Esophagus squamous epithelium (tissue), 5 donors: ENCODE measurements at places on chromosomes 2 and 18. TPM values are rescaled to one million over a fixed set of nuclear protein-coding genes. Genes with fewer than 3 reads are reported as not detected.

Gene ACTG2
- total RNA-seq = 107 TPM

Gene MYO7B
- not detected for total RNA-seq

Gene SERPINB11
- total RNA-seq = 13.9 TPM

GRCh38 chr2:219422952-219423534 is 4.9 kb downstream of the DES start:
- peaks cover 47% of the 10 kb centered on the region for H3K27me3 ChIP-seq
- H3K27ac ChIP-seq = peak overlapping the region; percentile 70
- H3K4me1 ChIP-seq = peaks cover 16% of the 10 kb centered on the region
- peak overlapping the region; percentile 46 for H3K4me3 ChIP-seq

GRCh38 chr18:68035774-68036522 is 519.4 kb upstream of the DSEL start:
- H3K36me3 ChIP-seq = no peaks in the 10 kb centered on the region
- no peaks in the 10 kb centered on the region for H3K27me3 ChIP-seq
- no peak for DNase-seq
- H3K27ac ChIP-seq = no peak overlapping the region
- H3K4me1 ChIP-seq = no peaks in the 10 kb centered on the region

- peak overlapping the region; percentile 97 for H3K4me3 ChIP-seq
- no peak for DNase-seq
- no peak overlapping the region for H3K27ac ChIP-seq
Measured at GRCh38 chr2:55416786-55417568, 2.7 kb downstream of the CCDC88A start.

DNA sequence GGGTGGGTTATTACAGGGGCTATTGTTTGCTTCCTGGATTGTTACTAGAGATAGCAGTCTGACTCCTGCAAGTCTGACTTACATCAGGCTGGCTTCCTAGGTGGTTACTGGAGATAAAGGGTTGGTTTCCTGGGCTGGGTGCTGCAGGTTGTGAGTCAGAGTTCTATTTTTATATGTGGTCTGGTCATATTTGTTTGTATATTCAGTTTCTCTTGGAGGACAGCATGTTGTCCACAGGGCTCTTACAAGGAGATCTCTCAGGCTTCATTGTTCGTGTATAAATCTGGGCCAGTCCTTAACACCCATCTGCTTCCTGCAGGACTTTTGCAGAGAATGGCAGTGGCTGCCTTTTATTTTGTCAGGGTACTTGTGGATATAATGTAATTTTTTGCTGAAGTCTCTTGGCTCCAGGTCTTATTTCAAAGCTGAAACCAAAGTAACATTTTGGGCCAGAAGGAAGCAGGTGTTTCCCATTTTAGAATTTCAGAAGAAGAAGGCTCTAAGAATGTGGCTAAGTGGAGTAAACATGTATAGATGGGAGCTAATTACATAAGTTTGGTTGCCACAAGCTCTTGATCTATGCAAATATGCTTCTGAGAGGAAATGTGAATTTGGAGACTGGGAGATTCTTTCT is 65.9 kb upstream of the SLC16A14 start:
- H3K27me3 ChIP-seq = no peaks in the 10 kb centered on the region
- H3K4me1 ChIP-seq = peaks cover 6% of the 10 kb centered on the region
- no peaks in the 10 kb centered on the region for H3K36me3 ChIP-seq
- peak overlapping the region; percentile 11 for H3K27ac ChIP-seq
- no peak overlapping the region for H3K4me3 ChIP-seq
- no peak for DNase-seq

DNA sequence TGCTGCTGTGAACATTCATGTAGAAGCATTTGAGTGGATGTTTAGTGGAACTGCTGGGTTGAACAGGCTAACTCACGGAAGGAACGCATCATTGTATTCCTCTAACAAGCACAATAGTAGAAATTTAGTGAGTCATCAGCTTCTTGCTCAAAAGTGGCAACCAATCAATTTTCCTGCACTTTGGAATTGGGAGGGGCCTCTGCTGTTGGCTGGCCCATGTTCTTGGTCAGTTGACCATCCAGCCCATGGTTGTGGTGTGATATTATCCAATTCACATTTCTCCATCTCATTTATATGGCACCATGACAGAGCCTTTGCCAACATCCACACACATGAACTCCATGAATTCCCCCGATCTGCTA is 95.0 kb downstream of the TNFRSF11A start:
- H3K4me3 ChIP-seq = no peak overlapping the region
- no peaks in the 10 kb centered on the region for H3K27me3 ChIP-seq
- peak overlapping the region; percentile 60 for H3K27ac ChIP-seq

DNA sequence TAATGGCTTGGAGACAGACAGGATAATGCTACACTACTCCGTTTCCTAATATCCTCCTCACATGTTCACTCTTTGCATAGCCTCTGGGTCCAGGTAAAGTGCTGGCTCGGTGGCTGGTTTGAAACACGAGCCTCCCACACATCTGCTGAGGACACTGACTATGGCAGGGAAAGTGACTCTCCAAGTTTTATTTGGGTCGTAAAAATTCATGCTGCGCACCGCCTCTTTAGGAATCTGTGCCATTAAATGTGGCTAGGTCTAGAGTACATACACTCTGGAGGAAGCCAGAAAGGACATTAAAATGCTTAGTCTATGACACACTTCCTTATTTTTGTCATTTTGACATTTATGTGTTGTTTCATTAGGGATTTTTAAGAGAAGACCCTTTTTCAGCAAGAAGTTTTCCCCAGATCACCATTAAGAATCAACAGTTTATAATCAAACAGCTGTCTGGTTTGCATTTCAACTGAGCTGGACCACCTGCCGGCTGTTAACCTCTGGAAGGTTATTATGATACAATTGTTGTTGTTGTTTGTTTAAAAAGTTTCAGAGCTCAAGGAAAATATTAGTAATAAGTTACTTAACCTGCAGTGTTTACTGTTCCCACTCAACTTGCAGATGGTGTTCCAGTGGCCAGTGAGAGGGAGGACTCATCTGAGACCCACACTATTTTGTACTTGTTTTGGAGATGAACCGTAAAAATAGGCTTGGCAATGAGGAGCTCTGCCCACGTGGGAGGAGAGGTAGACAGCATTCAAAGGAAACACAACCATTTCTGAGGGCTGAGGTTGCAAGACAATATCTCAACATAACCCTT is 443.3 kb upstream of the MEIS1 start:
- H3K4me1 ChIP-seq = no peaks in the 10 kb centered on the region
- no peak overlapping the region for H3K27ac ChIP-seq
- no peaks in the 10 kb centered on the region for H3K27me3 ChIP-seq
- no peak for DNase-seq
- no peak overlapping the region for H3K4me3 ChIP-seq

DNA sequence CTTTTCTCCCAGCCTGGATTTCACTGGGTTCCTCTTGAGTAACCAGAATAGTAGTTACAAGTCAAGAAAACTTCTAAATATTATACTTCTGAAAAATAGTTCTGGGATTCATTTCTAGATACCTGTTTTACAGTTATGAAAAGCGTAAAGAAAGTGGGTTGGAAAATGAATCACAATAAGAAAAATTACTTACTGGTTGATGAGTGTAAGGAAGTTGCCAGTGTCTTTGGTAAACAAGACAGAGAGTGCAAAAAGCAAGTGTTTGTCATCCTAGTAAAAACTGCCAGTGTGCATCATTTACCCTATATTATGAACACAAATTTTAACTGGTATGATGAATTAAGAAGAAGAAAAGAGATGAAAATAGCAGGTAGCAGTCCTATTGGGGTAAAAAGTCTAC is 88.9 kb downstream of the R3HDM1 start:
- DNase-seq = no peak
- no peaks in the 10 kb centered on the region for H3K4me1 ChIP-seq
- no peaks in the 10 kb centered on the region for H3K27me3 ChIP-seq
- no peak overlapping the region for H3K27ac ChIP-seq
